ENCODE measurements at places on chromosomes 11 and 22.

DNA sequence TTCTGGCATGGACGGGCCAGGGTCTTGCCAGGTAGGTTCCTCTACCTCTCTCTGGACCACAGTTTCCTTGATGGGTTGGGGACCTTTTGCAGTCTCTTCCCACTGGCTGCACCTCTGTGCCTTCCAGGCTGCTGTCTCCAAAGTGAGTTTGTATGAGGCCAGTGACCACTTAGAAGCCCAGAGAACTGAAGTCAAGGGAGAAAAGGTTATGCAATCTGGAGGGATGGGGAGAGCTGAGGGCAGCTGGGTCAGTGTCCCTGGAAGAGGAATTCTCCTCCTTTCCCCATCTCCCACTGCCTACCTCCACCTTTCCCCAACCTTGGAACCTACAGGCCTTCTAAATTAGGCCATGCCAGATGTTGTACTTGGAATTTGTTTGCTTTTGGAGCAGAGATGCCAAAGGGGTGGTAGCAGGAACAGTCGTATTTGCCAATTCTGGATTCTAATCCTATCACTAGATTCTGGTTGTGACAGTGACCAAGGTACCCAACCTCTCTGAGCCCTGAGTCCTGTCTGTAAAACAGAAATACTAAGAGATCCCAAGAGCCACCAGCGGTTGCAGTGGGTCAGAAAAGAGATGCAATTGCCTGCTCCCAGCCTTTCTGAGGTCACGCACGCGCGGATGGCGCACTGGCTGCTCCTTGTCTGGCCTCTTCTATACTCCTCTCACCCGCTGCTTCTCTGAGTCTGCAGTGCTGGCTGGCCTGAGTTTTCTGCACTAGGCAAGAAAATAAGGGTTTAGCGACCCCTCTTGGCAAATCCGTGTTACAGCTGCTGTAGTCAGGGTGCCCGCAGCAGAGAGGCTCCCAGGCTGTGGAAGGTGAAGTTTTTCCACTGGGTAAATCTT, 10.7 kb upstream of the ACCSL start:
- peak; percentile 34 for DNase-seq

GRCh38 chr11:78291503-78292108, 102.9 kb downstream of the USP35 start:
- no peak for DNase-seq

DNA sequence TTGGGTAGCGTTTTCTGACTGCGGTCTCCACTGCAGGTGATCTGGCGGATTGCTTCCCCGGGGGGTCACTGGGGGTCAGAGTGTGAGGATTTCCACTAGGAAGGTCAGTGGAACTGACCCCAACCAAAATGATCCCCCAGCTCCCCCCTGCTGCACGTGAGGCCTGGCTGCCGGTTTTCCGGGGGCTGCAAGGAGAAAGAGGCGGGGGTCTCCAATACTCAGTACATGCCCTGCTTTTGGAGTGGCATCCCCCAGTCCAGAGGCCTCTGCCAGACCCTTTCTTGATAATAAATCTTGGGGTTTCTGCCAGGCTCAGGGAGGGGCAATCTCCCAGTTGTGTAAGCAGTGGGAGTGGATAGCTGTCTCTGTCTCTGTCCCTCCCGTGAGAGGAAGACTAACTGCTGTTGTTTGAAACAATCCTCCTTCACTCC, 71.5 kb upstream of the RTL6 start:
- DNase-seq: no peak

- no peak for DNase-seq
Observed at GRCh38 chr11:130413405-130414106, 14.9 kb downstream of the ADAMTS8 start.

- DNase-seq: no peak
Observed at GRCh38 chr11:134858783-134859480, 446.9 kb upstream of the B3GAT1 start.

DNA sequence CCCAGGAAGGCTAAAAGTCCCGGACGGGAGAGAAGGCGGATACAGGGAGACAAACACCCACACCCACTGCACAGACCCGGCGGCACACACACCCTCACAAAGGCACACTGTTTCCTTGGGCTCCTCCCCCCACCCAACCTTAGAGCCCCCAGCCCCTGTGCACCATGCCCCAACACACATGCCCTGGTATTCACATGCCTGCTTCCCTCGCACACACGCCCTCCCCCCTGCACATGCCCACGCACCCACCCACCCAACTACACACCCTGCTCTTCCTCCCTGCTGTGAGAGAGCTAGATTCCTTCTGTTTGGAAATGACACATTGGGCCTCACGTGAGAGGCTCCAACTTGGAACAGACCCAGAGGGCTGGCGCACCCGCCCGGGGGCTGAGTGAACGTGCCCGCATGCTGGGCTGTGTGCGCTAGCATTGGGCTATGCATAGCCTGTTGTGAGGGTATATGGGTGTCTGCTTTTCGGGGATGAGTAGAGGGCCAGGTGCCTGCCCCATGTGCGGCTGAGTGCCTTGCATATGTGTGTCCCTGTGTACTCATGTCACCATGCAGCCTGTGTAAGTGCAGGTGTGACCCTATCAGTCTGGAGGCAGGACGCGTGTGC, 518 bp upstream of the CHRM1 start:
- no peak for DNase-seq

GRCh38 chr11:46801694-46802470, 44.2 kb downstream of the CKAP5 start:
- DNase-seq: no peak

DNA sequence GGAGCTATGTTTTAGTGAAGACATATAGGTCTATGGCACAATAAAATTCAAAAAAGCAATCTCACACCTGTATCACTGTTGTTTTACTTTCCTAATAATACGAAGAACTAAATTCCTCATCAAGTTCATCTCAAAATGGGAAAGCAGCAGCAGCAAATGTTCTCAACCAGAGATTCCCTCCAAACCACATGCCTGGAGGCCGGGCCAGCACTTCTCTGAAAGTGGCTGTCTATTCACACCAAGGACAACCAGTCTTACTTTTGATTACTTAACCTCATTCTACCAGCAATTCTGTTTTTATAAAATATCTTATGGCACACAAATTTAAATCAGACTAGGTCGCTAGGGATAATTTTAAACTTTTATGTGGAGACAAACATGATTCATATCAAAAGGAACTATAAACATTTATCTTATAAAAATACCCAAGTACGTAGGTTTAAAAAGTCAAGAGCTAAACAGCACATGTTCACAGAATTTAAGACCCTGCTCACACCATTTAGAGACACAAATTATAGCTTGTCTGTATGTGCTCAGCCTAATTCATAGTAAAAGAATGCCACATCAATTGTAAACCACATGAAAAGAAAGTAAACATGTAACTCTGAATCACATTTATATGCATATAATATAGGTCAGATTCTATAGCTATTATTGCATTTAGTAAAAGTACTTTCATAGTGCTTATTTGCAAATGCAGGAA, 46.1 kb downstream of the RRAS2 start:
- DNase-seq: no peak

DNA sequence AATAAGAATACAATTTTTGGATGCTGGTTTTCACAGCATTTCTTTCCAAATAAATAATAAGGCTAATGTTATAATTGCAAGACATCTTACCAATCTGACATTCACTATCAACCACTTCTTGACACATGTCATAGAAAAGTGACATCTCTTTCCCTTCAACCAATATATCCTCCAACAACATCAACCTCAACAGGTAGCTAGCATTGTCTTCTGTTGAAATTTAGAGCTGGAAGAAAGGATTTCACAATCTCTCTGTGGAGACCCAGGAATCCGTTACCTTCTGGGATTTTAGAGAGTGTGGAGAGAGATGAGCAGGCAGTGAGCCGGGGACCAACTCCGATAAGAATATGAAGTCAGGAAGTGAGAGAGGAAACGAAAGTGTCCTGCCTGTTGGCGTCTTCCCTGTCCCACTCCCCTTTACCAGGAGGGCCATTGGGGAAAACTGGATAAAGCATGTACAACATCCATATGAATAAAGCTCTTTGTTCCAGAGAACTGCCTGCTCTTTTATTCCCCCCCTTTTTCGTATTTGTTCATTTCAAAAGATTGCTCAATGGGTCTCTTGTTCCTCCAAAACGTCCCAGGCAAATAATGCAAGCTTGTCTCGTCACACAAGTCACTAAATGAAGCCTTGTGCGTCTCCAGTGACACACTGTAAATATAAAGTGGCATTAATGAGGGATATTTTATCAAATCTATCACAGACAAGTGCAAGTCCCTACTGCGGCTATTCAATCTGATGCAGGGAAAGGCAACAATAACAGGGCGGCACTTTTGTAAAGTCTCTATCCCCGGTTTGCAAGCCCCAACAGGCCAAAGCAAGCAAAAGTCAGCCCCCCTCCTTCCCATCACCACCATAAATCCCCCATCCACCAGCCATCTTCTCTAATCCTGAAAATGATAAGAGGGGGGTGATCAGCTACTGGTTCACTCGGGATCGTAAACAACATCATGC, 3.4 kb downstream of the CADM1 start:
- DNase-seq: no peak

DNA sequence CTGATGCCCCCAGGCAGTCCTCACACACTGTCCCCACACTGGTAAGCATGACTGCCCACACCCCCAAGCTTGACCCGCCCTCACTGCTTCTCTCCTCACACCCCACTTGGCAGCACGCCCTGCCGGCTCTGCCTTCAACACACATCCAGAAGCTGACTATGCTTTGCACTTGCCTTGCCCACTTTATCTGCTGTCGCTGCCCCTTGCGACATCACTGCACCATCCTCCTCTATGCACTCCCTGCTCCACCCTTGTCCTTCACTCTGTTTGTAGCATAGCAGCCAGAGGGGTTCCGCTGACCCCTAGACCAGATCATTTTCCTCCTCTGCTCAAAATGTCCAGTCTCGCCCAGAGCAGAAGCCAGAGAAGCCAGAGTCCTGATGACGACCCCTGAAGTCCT, 25.3 kb upstream of the SLC25A1 start:
- DNase-seq: no peak

DNA sequence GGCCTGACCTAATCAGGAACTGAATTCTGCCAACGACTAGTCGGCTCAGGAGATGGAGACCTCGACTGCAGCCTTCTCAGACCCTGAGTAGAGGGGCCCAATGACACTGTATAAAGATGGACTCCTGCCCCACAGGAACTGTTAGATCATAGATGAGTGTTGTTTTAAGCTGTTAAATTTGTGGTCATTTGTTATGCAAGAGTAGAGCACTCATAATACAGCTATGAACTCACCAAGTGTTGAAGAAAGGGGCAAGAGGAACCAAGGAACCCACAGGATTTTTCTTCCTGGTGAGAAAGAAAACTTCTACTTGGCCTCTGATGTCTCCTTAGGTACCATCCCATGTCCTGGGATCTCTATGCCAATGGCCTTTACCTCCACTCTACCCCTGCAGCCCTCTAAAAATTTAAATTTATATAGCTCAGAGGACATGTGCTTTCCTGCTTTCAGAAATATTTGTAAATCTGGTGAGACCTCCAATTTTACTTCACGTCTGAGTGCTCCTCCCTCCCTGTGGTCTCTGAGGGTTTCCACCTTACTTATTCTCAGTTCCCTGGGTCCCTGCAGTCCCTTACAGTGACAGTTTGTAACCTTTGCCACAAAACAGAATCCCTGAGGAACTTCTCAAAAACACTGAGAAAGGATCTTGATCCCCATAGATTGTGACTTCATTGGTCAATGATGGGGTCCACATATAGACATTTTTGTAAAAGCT, 256.3 kb upstream of the ARHGAP20 start:
- no peak for DNase-seq

- DNase-seq: no peak
Observed at GRCh38 chr11:131823772-131824171, 453.4 kb downstream of the NTM start.

DNA sequence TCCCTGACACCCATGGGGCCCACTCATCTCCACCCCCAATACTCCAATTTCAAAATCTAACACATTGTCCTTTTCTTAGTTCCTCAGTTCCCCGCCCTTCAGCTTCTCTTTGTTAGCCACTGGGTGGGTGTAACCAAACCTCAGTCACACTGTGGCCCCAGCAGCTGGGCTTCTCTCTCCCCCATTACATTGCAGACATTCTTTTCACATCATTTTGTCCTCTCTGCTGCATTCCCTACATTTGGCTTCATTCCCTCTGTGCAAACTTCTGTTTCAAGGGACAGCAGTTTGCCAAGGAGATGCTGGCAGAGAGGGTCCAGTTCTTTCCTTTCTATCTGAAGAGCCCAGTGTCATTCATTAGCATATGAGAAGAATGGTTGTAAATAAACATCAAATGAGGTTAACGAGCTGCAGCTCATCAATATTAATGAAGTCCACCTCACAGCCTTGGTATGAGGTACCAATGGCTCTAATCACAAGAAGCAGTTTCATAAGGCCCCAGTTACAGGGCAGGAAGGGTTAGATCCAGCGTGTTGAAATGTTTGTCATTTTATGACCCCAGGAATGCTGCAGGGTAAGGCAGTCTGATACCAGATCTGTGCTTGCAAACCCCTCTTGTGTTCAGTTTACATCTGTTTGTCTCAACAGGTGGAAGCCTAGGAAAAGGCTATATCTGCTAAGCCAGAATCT, 72.3 kb downstream of the ARFGAP2 start:
- no peak for DNase-seq

DNA sequence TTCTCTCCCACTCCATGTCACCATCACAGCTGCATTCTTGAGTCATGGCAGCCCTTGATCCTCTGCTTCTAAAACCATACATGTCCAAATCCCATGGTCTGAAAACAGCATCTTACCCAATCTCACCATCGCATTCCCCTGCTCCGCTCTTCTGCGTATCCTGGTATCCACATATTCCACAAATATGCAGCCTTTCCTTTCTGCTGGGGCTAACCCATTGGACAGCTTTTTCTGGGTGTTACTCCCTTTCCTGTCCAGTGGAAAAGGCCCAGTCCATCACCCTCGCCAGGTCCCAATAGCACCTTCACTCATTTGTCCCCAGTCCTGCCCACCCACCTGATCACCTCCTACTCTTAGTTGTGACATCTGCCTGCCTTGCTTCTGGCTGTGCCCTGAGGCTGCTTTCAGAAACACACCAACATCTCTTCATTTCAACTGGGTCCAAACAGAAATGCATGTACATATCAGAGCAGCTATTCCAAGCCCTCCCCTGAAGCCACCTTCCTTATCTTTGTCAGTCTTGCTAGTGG, 237.6 kb upstream of the TBCEL start:
- no peak for DNase-seq

- no peak for DNase-seq
Observed at GRCh38 chr22:42716649-42717127, 4.0 kb downstream of the A4GALT start.

GRCh38 chr22:37154925-37155712, 5.4 kb upstream of the IL2RB start:
- no peak for DNase-seq
